ENCODE measurements at places on chromosomes 4 and X.

DNA sequence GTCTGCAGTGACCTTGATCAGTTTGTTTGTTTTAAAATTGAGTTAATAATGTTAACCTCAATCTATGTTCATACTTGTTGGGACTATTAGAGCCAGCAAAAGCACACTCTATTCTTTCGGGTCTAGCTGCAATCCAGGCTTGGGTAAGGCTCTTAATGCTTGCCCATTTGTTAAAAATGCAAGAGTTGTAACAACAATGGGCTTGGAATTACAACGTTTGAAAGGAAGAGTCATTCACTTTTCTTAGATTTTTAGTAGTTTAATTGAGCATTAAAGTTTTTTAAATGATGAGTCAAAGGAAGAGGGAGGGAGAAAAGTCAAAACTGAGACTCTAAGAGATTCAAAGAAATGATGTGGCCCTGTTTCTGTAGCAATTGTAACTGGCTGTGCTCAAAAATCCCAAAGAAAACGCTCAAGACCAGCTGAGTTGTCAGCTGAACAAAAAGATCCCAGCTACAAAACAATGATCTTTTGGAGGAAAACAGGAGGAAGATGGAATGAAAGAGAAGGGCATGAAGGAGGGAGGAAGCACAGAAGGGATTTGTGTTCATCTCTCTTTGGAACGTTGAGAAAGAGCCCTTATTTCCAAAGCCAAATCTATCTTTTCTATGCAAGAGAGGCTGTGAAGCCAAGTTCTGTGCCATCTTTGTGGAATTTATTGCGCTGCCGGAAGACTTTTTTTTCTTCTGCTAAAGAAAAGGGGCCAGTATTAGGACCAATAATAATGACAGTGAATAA is 5.5 kb downstream of the SCD5 start:
- DNase-seq: no peak

GRCh38 chrX:49276207-49276606 is 6.6 kb downstream of the PPP1R3F start:
- no peak for DNase-seq

GRCh38 chr4:128346054-128346716 is 58.6 kb upstream of the PGRMC2 start:
- no peak for DNase-seq

DNA sequence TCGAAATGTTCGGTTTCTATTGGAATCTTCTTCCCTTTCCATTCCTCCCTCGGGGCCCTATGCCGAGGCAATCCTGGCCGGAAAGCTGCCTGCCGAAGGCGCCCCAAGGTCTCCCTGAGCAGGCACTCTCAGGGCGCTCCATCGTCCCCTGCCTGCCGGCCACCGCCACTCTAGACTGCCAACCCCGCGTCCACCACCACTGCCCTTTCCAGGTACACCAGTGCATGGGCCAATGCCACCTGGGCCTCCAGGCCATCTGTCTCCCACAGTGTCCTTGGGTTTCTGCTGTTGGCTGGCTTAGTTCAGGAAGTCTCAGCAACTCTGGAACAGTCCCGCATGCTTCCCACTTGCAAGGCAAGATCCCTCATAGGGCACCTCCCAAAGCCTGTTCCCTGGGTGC is 14.6 kb downstream of the CTAG1A start:
- no peak for DNase-seq

DNA sequence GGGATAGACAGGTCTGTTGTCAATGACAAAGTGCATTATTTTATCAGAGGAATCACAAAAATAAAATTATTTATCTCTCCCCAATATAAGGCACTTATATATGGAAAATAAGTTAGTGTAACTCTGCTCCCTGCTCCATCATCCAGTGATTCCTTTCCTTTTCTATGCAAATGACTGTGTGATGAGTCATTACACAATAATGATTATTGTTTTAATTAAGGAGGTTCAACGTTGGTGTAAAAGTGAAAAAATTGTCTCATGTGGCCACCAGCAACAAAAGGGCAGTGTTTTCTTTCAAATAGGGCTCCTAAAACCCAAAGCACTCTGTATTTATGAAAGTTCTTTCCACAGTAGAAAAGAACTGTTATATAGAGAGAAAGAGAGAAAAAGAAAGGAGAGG is 16.7 kb downstream of the SLC7A11 start:
- no peak for DNase-seq

- no peak for DNase-seq
Observed at GRCh38 chrX:44456685-44457084, 86.0 kb downstream of the FUNDC1 start.

GRCh38 chr4:67342291-67342690 is 203.0 kb downstream of the CENPC start:
- no peak for DNase-seq

DNA sequence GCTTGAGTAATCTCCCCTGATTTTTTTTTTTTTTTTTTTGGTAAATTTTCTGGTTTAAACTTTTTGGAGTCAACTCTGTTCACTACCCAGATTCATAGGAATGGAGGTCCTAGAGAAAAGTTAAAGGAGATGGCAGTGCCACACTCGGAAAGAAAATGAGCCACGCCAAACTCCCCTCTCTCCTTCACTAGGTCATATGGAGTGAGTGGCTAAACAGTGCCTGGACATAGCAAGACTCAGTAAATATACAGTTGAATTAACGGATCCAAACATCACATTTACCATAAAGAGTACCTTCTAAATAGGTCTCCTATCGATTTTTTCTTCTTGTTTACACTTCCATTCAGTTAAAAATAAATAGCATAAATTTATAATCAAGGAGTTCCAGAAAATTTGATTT is 13.6 kb upstream of the AMTN start:
- no peak for DNase-seq

DNA sequence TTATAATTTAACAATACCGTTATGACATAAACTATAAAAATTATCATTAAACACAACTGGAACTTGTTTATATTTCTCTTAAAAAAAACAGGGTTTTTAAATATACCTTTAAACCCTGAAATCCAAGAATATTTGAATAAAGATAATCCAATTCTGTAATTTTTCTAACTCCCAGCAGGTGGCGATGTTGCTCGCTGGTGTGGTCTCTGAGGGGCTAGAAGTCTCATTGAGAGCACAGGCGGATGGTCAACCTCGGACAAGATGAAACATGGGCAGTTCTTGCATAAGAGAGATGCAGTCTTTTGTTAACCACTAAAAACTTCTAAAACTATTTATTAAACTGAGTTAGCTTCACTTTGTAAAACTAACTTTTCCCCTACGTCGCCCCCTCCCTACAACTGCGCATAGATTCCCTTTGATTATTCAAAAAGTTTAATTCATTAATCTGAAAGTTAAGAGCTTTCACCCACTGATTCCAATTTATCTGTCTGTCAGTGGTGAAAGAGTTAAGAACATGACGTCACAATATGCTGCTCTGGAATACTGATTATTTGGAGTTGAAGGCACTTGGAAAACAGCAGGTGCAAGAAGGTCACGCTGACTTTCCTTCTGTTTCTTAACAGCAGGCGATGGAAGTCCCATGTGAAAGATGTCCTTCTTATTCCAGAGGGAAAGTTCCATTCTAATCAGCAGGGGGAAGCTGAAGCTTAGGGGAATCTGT is 29.5 kb downstream of the DMP1 start:
- no peak for DNase-seq

- no peak for DNase-seq
Observed at GRCh38 chr4:14607578-14607977, 394.7 kb upstream of the CPEB2 start.

GRCh38 chr4:174352061-174352819 is 68.5 kb downstream of the CEP44 start:
- no peak for DNase-seq

GRCh38 chr4:126144543-126145237 is 829.9 kb downstream of the FAT4 start:
- DNase-seq: no peak

- peak; percentile 33 for DNase-seq
Observed at GRCh38 chr4:169791527-169792156, 33.9 kb upstream of the HPF1 start.

DNA sequence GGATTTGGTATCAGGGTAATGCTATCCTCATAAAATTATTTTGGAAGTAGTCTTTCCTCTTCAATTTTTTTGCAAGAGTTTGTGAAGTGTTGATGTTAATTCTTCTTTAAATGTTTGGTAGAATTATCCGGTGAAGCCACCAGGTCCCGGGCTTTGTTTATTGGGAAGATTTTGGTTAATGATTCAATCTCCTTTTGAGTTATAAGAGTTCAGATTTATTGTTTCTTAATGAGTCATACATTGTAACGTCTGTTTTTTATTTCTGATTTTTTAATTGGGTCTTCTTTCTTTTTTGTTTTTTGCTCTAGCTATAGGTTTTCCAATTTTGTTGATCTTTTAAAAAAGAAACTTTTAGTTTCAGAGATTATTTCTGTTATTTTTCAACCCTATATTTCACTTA is 412.3 kb downstream of the PDGFC start:
- no peak for DNase-seq

DNA sequence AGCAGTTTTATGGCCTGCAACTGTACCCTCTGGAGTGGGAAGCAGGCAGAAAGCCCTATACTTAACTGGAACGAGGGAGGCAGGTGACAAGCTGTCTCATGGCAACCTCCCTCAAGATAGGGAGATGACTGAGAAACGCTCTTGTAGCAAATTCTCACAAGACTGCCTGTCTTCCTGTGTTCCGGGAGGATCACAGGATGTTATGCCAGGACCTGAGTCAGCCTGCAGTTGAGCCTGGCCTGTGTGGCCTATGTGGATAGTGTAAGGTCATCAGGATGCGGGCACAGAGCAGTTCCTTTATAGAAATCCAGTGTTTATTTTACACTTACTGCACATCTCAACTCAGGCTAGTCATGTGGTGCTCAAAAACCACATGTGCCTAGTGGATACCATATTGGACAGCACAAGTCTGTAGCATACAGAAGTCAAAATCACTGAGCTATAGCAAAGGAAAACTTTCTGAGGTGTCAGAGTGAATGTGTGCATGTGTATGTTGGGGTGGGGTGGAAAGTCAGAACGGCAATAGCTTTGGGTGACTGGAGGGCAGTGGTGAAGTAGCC is 25.2 kb downstream of the TAF7L start:
- peak; percentile 1 for DNase-seq

- DNase-seq: no peak
Observed at GRCh38 chrX:19774905-19775304, 112.5 kb downstream of the SH3KBP1 start.

DNA sequence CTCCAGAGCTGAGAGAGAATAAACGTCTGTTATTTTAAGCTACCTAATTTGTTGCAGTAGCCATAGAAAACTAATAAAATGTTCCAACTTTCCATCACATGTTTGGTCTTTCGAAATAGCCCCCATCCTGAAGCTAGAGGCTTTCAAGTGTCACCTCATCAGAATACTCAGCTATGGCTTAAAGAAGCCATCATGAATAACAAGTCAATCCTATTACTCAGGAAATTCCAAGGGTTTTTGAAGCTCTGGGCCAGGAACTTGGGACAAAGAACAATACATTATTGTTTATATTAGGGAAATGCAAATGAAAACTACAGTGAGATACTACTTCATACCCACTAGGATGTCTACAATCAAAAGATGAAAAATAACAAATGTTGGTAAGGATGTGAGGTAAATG is 42.2 kb downstream of the TBCK start:
- DNase-seq: no peak

DNA sequence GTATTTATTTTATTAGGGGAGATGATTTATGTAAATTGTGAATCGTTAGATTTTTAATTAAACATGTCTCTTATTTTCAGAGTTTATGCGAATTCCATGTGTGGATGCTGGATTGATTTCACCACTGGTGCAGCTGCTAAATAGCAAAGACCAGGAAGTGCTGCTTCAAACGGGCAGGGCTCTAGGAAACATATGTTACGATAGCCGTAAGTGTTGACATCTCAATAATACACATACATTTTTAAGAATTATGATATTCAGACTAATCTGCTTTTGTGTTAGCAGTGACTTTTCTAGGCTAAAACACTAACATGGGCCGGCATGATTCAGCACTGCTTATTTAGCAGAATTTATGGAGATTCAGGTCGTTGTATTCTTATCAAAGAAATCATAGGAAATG is 91.2 kb downstream of the RAP1GDS1 start:
- DNase-seq: no peak

DNA sequence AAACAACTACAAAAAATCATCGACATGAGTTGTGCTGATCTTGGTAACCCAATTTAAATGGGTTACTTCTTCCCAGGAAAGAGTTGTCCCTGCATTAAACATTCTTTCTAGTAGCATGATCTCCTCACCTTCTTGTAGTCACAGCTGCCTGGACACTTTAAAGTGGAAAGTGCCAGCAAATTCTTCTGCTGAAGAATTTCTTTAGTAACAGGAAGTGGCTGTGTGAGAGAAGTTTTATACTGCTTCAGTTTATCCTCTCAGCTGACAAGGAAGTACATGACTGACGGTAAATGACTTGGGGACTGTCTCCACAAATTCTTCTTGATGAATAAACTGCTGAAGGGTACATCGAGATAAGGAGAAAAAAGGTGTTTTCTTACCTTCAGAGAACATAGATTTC is 18.2 kb upstream of the TNIP3 start:
- no peak for DNase-seq

GRCh38 chrX:130714135-130714534 is 188.9 kb downstream of the ENOX2 start:
- no peak for DNase-seq

GRCh38 chrX:25039036-25039435 is 23.3 kb upstream of the ARX start:
- DNase-seq: no peak

DNA sequence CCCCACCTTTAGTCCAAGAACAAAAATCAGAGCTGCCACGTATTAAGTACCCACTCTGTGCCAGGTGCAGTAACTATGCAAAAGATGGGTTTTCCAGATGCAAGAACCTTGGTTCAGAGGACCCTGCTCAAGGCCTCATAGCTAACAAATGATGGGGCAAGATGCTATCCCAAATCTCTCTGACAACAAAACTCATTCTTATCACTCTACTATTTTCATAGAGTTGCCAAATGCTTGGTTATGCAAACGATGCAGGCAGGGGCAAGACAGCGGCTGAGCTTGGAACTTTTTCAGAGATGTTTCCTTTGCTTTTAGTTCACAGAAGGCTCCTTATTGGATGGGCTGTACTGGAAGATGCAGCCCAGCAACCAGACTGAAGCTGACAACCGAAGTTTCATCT is 30.5 kb downstream of the PKD2 start:
- no peak for DNase-seq

- DNase-seq: no peak
Observed at GRCh38 chrX:130098210-130098552, 12.1 kb downstream of the ELF4 start.

DNA sequence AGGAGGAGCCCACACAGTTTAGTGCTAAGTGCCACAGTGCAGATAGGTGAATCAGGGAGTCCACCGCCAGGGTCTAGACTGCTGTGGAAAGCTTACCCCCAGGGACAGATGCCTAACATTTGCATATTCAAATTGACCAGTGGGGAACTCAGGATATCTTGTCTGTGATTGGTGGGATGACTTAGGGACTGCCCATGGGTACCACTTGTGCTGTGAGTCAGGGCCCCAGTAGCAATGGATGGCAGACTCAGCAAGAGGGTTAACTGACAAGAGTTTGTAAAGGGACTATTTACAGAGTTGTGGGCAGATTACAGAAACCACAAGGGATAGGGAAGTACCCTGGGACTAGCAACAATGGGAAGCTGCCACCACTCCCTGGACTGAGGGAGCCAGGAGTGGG is 282.1 kb downstream of the BCOR start:
- no peak for DNase-seq

GRCh38 chrX:153865685-153866084 is 20.3 kb downstream of the L1CAM start:
- DNase-seq: no peak
